Fibroblast of mammary gland (primary cell): ENCODE measurements at places on chromosomes 12 and 14.

DNA sequence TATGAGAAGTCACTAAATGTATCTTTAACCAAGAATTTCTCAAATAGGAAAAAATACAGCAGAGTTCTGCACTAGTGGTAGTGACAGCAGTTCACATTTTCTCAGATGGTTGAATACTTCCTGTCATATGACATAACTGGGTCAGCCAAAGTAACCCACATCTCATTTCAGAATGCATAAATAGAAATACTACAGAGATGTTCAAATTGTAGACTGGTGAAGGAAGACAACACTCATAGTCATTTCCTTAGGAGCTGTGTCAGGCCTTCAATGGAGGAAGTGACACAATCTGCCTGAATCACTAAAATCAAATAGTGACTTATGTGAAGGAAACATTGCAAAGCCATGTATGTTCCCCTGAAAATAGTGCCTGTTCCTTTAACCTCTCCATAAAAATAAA lies 32.4 kb downstream of the FERMT2 start:
- DNase-seq: peak; percentile 78

DNA sequence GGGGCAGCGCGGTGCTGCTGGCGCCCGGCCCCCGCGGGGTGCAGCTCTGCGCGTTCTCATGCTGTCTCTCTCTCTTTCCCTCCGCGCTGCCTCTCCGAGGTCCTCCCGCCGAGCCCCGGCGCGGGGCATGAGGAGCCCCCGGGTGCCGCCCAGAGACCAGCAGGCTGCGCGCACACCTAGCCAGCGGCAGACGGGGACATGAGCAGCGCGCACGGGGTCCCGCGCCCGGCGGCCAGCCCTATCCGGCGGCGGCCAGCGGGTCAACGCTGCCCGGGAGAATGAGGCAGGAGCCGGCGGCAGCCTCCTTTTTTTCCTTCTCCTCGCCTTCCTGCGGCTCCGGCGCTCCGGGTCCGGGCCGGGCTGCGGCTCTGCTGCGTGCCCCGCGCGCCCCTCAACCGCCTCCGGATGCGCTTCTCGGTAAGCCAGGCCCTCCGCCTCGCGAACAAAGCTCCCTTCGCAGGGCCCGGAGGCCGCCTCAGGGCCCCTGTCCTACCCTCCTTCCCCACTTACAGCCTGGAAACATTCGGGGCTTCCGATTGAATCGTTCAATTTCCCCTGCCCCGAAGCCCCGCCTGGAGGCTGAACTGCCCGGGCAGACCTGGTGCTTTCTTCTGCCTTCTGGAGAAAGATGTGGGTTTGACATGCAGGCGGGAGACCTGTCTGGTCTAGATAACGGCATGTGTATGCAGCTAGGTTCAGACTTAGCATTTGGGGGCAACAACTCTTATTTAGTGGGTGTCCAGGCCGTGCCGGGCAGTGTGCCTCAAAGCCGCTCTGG lies at the start of gene TUNAR:
Gene TUNAR (plus strand): TSS at position 72 of the 778 bp plus-strand sequence.
- no peak for DNase-seq

DNA sequence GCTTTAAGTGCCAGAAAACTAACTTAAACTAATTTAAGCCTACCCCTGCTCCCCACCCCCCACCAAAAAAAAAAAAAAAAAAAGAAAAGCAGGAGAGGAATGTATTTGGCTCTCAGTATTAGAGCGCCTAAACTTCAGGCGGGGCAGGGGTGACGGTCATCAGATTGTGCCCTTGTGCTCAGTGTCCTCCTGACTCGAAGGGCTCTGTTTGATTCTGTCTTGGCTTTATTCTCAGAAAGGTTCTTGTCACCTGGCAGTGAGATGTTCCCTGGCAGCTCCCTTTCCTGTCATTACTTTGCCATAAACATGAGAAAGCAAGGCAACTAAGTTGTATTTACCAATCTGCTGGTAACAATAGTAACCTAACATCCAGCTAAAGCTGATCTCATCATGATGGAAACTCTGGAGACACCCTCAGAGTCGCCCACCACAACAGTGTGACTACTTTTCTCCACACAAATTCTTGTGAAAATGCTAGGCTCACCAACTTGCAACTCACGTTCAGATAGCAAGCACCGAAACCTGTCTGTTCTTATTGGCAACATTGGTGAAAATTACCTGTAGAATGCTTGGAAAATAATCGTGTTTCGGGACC lies 39.0 kb upstream of the WNK1 start:
- no peak for DNase-seq

DNA sequence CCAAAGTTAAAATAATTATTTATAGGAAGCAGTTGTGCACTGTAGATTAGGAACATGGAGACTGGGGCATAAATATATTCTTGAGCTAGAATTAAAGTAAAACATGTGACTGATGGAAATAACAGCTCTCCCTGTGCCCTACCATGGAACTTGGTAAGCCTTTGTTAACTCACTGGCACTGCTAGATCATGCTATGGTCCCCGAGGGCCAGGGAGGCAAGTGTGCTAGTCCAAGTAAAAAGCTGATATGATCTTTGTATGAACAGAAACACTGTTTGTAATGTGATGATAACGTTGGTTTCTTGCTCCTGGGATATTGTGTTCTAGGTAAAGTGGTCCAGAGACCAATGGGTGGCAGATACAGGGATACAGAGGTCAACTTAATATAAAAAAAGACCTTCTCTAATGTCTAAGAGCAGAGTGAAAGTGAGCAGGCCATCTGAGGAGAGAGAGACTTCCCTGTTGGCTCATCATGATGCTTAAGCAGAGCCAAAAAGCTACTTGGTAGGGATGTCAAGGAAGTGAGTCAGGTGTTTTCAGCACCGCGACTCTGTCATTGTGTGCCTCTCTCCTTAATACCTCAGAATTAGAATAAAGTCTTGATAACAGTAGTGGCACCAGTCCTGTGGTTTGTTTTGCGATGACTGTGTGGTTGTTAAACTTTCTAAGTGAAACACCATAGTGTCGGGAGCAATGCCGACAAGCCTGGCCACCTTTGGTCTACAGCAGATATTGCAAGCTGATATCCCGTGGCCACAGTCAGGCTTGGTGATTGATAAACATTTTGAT lies 27.6 kb downstream of the BICD1 start:
- peak; percentile 69 for DNase-seq

DNA sequence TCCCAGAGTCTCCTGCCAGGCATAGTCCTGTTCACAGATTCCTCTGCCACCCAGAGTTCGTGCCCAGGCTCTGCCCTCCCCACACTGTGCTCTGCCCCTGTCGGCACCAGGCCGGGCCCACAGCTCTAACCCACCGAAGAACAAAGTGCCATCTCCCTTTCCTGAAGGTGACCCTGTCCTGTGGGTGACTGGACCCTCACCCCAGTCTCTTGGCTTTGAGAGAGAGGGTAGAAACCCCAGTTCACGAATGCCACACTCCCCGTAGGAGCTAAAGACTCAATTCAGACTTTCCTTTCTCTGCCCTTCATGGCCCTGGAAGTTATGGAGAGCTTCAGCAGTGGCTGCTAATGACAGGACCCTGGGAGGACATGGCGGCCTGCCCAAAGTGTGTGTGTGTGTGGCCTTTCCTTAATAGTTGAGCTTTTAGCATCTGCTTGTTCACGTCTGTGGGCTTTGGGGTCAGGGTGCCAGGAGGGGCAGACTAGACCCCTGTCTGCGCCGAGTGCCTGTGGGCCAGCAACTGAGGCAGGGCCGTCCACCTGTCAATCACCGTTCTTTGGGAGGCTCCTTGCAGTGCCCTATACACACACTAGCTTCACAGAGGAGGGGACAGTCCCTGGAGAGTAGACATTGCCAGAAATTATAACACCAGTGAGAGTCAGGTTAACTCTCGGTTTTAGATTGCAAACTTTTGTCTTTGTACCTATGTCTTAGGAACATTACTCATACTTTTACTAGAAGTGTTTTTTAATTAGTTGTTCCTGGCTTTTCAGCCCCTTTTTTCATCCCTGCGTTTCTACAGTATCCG lies 84.6 kb upstream of the DYNC1H1 start:
- no peak for DNase-seq

GRCh38 chr14:90799420-90799819 lies 16.8 kb downstream of the TTC7B start:
- DNase-seq: no peak

DNA sequence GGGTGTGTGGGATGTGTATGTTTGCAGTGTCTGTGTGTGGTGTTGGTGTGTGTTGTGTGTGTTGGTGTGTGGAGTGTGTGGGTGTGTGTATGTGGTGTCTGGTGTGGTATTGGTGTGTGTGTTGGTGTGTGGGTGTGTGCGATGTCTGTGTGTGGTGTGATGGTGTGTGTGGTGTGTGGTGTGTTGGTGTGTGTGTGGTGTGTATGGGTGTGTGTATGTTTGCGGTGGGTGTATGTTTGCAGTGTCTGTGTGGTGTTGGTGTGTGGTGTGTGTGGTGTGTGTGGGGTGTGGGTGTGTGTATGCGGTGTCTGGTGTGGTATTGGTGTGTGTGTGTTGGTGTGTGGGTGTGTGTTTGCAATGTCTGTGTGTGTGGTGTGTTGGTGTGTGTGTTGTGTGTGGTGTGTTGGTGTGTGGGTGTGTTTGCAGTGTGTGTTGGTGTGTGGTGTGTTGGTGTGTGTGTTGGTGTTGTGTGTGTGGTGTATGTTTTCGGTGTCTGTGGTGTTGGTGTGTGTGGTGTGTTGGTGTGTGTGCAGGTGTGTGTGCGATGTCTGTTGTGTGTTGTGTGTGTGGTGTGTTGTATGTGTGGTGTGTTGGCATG lies 15.7 kb downstream of the MLXIP start:
- no peak for DNase-seq

DNA sequence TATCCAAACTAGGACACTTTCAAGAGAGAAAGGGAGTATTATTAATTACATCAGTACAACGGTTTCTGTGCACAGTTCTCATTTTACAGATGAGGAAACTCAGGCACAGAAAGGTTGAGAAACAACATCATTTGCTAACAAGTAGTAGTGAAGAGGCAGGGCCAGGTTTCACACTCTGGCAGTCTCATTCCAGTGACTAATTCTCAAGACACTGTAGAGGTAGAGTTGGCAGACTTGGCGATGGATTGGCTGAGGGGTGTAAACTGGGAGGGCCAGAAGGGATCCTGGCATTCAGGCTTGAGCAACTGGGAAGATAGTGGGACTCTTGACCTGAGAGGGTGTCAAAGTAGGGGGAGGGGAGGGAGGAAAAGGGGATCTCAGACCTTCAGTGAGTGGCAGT lies 73.8 kb upstream of the BDKRB2 start:
- DNase-seq: peak; percentile 63

- no peak for DNase-seq
Measured at GRCh38 chr12:5691943-5692342, 253.1 kb downstream of the ANO2 start.

DNA sequence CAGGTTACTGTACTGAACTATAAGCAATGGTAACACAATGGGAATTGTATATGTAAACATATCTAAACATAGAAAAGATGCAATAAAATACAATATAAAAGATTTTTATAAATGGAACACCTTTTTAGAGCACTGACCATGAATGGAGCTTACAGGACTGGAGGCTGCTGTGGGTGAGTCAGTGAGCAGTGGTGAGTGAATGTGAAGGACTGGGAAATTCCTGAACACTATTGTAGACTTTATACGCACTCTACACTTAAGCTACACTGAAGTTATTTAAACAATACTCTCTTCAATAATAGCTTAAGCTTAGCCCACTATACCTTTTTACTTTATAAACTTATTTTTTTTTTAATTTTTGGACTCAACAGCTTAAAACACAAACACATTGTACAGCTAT lies 313.5 kb downstream of the KCNC2 start:
- DNase-seq: no peak

DNA sequence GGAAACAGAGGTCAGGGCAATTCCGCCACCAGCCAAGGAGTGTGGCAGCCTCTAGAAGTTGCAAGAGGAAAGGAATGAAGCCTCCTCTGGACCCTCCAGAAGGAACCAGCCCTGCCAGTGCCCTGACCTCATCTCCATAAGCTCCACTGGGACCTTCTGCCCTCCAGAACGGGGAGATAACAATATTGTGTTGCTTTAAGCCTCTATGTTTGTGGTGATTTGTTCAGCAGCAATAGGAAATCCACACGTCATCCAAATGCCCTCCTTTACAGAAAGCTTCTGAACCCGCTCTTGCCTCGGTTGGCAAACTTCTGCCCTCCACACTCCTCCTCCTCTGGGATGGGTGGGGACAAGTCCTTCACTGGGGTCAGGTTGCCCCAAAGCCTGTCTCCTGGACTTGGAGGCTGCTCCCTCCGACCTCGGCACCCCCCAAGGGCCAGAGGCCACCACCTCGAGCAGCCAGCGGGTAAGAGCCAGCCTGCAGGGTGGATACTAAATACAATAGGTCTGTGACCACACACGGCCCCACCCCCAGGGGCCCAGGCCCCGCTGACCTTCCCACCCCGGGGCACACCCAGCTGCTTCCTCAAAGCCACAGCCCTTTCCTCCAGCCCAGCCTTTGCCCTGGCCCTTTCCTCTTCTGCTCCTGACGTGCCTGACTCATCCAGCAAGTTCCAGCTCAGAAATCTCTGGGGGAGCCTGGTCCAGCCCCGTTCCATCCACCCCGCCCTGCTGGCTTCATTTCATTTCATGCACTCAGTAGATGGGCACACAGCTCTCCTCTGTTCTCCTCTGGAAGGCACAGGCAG lies 58.7 kb upstream of the NCOR2 start:
- DNase-seq: peak; percentile 89

DNA sequence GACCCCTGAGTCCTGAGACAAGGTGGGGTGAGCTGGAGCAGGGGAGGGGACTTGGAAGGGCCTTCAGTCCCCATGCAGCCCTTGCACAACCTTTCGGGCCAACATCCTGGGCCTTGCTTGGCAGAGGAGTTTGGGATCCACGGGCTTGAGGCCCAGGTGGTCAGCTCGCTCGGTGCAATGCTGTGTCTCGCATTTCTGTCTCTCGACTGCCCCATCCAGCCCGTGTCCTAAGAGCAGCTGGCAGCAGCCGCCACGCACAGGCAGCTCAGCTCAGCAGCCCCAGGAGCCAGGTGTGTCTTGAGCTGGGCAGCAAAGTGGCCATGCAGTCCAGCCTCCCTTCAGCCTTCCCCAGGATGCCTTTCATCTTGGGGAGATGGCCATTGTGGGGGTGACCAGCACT lies 10.8 kb downstream of the PACS2 start:
- DNase-seq: no peak

- no peak for DNase-seq
Measured at GRCh38 chr14:83847102-83847501, 1682.8 kb upstream of the FLRT2 start.

- DNase-seq: no peak
Measured at GRCh38 chr12:10128687-10129086, 1.3 kb downstream of the CLEC7A start.

- DNase-seq: no peak
Measured at GRCh38 chr12:108595711-108596647, 1.9 kb downstream of the TMEM119 start.

- DNase-seq: no peak
Measured at GRCh38 chr12:74393272-74393671, 144.4 kb upstream of the ATXN7L3B start.

DNA sequence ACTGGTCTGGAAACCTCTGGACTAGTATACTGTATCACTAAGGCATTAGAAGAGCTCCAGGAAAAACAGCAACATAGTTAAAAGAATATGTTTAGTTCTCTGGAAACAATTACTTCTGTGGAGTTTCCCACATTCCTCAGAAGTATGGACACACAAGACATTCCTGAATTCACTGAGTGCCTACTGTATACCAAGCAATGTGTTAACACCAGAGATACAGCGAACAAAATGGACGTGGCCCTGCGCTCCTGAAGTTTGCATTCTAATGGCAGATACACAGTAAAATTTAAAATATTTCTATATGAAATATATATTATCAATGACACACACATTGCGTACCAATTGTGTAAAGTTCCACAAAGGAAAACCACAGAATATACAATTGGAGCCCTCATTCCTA lies 1.1 kb downstream of the ANGEL1 start:
- DNase-seq: no peak

GRCh38 chr12:108511633-108512540 lies 3.2 kb upstream of the FICD start:
- peak; percentile 74 for DNase-seq

GRCh38 chr14:53621433-53621832 lies 335.2 kb downstream of the BMP4 start:
- no peak for DNase-seq
